ENCODE measurements at places on chromosomes 7 and 10.

DNA sequence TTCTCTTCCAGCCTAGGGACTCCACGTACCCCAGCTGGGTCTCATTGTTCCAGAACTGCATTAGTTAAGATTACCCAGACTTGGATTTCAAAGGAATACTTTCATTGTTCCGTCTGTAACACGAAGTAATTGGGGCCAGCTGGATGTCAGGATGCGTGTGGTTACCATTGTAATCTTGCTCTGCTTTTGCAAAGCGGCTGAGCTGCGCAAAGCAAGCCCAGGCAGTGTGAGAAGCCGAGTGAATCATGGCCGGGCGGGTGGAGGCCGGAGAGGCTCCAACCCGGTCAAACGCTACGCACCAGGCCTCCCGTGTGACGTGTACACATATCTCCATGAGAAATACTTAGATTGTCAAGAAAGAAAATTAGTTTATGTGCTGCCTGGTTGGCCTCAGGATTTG, 21.0 kb downstream of the LRRC17 start:
- peak; percentile 40 for DNase-seq

- no peak for DNase-seq
Measured at GRCh38 chr10:126781450-126782216, 111.1 kb upstream of the C10orf90 start.

GRCh38 chr10:86359111-86359510, 7.5 kb downstream of the GRID1 start:
- DNase-seq: no peak

DNA sequence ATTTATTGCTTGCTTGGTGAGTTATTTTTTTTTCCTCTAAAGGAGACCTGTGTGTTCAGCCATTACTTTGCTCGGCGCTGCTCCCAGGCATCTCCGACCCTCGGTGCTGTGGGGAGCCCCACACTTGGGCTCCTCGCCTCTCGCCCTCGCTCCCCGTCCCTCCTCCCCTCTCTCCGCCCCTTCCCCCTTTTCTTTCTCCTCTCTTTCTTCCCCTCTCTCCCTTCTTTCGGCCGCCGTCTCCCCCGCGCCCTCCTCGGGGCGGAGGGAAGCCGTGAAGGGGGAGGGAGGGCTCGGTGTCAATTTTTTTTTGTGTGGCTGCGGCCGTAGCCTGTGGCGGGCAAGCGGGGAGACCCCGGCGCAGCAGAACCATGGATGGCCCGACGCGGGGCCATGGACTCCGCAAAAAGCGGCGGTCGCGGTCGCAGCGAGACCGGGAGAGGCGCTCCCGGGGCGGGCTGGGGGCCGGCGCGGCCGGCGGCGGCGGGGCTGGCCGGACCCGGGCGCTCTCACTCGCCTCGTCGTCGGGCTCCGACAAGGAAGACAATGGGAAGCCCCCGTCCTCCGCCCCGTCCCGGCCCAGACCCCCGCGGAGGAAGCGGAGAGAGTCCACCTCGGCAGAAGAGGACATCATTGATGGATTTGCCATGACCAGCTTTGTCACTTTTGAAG, 1.1 kb downstream of the AUTS2 start:
- DNase-seq: peak; percentile 14

DNA sequence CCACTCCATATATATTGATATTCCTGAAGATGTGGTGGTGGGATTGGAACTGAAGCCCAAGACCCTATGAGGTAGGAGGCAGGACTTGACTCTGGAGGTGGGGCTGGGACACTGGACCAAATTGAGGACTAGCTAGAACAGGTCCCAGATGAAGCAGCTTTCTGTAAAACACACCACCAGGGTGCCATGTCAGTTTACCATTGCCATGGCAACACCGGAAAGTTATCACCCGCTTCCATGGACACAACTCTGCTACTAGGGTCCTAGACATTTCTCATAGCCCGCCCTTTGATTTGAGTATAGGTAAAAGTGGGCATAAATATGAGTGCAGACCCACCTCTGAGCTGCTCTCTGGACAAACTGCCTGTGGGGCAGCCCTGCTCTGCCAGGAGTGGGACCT, 490.5 kb upstream of the PFKP start:
- DNase-seq: no peak

All from body of pancreas (tissue), 4 donors.